ENCODE measurements at places on chromosomes 16 and 17.

DNA sequence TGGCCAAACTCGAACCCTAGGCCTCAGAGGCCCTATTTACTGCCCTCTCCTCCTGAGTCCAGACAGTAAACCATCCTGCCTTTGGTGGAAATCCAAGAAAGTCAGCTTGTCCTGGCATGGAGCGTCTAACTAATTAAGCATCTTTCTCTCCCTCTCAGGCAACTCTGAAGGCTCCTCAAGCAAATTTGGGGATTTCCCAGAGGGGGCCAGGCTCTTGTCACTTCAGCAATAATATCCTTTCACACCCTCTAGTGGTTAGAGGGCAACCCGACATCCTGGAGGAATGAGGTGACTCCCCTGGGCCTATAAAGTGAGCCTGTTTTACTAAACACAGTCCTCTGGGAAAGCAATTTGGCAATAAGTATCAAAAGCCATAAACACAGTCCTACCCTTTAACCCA, 60.4 kb downstream of the NOG start:
- peak; percentile 64 for DNase-seq

DNA sequence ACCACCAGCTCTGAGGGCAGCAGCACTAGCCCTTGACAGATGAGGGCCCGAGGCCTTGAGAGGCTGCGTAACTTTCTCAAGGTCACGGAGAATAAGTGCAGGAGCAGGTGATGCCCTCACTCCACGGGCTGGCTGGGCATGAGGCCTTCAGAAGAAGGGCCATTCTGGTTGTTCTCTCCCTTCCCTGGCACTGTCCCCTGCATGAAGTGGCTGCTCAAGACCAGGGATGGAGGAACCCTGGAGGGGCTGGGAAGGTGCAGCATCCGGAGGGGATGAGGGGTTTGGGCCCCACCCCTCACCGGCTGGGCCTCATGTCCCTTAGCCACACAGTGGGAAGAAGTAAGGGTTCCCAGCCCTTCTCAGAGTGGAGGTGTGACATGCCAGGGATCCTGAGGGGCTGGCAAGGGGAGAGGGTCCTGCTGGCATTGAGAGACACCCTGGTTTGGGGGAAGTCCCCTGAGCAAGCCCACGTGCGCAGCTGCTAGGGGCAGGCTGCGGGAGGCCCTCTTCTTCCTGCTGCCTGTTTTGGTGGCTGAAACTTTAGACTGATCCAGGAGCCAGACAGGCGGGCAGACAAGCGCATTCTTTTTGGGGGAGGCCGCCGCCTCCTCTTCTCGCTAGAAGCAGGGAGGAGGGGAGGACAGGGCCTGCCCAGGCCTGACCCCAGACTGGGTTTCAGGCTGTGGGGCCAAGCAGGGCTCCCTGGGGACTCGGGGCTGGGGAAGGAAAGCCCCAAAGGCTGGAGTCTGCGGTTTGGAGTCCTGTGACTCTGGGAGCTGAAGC, 74.0 kb downstream of the N4BP1 start:
- peak; percentile 70 for DNase-seq

DNA sequence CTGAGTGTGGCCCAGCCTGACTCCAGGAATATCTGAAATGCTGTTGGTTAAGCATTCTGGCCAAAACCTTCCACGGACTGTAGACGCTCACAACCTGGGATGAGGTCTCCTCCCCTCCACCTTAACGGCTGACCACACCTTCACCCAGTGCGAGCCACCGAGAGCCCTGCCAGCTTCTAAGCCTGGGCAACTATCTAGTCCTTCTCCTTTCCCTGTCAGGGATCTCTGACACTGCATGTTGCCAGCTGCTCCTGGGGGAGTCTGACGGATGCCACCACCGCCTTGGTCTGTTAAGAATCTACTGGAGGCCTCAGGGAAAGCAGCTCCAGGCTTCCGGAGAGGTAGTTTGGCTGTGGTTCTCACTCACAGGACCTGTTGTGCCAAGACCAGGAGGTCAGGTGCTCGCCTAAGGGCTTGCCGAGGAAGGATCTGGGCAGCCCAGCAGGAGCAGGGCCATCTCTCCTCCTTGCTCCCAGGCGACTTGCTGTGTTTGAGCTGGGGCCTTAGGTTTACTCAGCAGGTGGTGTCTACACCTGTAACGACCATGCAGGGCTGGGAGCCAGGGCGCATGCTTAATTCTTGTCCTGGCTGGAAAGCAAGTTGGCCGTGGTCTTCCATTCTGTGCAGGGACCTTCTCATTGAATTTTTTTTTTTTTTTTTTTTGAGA, 111.8 kb downstream of the NTN1 start:
- DNase-seq, result no peak

GRCh38 chr16:13076878-13077277, 175.5 kb downstream of the SHISA9 start:
- DNase-seq, result no peak

GRCh38 chr16:28237754-28238357, 26.1 kb upstream of the XPO6 start:
- no peak for DNase-seq

GRCh38 chr17:5485270-5486205, at the start of gene DERL2:
DERL2 (minus strand) TSS chr17:5486178; CDS start chr17:5486161, 17 bp downstream.
- peak; percentile 57 for DNase-seq

- DNase-seq, result no peak
Measured at GRCh38 chr16:30472328-30472942, at the start of gene ITGAL. ITGAL (plus strand) TSS chr16:30472742; CDS start chr16:30472838, 96 bp downstream.

DNA sequence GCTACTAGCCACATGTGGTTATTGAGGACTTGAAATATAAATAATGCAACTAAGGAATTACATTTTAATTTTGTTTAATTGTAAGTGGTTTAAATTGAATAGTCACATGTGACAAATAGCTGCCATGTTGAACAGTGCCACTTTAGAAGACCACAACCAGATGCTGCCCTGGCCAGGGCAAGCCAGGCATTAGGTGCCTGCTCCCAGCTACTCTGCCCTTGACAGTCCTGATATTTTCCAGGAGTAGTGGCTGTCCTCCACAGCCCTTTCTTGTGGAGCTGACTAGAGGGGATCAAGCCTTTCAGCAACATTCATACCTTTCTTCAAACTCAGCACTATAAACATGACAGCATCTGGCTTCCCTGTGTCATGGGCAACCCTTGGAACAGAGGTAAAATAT, 31.0 kb downstream of the TMEM100 start:
- DNase-seq, result no peak

DNA sequence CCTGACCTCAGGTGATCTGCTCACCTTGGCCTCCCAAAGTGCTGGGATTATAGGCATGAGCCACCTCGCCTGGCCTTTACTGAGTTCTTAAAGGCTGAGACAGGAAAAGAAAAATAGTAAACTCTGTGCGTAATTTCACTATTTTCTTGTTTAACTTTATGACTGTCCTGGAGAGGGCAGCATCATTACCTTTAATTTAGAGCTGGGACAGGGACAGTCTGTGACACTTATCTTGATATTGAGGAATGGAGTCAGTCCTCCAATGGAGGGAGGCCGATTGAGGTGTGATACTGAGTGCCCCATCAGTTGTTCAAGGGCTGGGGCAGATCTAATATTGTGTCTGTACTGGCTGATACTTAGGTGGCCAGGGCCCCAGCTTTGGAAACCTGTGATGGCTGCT, 21.5 kb upstream of the SPN start:
- no peak for DNase-seq

DNA sequence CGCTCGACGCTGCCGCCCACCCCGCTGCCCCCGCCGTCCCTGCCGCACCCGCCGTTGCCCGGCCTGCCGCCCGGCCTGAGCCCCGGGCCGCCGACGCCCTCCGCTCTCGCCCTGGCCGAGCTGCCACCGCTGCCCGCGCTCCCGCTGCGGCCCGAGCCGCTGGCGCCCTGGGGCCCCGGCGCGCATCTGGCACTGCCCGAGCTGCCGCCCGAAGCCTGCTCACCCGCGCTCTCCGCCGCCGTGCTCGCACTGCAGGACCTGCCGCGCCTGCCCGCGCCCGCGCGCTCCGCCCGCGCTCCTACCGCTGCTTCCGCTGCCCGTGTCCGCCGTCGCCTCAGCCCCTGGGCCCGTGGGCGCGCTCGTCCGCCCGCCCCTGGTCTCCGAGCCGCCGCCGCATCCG, 8.4 kb upstream of the CLDN9 start:
- peak; percentile 67 for DNase-seq

DNA sequence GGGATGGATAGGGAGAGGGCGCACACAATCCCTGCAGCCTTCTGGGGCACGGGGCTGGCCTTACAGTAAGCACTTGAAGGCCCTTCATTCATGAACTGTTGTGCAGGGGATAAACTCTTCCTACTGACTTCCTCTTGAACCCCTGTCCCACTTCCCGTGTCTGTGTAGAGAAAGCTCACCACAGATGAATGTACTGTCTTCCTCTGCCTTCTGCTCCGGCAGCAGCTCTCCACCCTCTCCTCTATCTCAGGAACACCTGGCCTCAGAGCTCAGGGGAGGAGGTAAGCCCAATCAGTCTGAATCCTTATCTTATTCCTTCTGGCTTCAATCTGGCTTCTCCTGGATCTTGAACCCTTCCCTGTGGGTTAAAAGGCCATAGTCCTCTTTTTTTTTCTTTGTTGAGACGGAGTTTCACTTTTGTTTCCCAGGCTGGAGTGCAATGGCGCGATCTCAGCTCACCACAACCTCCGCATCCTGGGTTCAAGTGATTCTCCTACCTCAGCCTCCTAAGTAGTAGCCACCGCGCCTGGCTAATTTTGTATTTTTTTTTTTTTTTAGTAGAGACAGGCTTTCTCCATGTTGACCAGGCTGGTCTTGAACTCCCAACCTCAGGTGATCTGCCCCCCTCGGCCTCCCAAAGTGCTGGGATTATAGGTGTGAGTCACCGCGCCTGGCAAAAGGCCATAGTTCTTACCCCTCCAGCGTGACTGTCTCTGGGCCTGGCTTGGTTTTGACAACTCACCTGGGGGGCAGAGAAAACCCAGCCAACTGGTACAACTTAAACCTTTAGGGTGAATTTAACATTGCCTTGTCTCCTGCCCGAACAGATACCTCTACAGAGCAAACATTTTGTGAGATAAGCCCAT, 7.2 kb upstream of the SLC52A1 start:
- DNase-seq, result no peak

DNA sequence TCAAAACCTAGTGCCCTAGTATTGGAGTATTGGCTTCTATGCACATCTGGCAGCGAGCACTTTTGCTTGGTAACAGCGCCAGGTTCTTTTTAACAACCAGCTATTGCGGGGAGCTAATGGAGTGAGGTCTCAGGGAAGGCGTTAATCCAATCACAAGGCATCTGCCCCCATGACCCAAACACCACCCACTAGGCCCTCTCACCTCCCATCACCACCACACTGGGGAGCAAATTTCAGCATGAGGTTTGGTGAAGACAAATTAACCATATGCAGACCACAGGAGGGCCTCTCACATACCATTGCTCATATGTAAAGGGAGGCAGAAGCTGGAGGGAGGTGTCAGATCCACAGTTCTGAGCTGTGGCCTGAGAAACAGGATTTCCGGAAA, 893 bp upstream of the ODF4 start:
- no peak for DNase-seq

DNA sequence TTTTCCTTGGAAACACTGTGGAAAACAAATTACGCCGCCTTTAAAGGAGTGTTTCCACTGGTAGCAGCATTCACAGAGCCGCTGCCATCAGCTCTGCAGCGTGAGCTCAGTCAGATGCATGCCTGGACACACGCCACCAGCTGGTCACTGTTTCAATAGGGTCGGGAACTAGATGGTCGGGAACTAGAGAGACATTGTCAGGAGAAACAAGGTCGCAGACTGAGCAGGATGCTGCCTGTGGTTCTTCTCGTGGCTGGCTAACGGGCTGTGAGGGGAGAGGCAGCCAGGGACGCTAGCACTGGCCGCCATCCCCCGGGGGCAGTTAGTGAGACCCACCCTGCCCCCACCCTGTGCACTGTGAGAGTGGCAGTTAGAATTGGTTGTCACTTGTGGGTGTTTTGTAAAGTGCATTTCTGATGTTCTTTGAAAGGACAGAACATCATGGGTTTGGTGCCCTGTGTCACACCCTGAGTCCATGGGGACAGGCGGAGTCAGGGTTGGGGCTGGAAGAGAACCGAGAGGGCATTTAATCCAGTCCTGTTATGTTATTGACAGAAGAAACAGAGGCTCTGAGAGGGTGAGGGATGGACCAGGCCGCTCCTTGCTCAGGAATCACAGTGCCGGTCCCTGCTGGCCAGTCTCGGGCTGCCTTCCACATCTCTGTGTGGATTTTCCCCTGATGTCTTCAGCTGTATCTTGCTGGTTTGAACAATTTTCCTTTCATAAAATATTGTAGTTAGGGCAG, 86.3 kb downstream of the SPECC1 start:
- peak; percentile 57 for DNase-seq

DNA sequence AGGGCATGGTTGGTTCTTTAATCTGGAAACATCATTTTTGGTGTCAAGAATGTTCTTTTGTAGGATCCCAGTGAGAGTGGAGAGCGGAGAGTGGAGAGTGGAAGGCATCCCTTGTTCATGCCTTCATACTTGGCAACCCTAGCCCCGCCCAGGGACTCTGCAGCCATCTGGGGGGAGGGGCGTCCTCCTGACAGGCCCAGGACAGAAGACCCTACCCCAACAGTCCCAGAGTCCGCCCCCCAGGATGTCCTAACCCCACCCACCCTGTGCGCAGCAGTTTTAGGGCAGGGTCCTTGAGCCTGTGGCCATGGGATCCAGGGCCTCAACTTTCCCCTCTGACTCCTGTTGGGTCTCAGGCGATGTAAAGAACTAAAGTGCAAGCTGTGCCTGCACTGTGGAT, 4.5 kb downstream of the SLC26A11 start:
- no peak for DNase-seq

GRCh38 chr16:27708651-27709050, 158.7 kb downstream of the KATNIP start:
- no peak for DNase-seq

- DNase-seq, result no peak
Measured at GRCh38 chr17:74532115-74532514, 840 bp upstream of the CD300LB start.

GRCh38 chr17:48722201-48722907, at the start of gene PRAC1:
PRAC1 (minus strand) TSS chr17:48722518; CDS start chr17:48722392, 126 bp downstream.
- no peak for DNase-seq

DNA sequence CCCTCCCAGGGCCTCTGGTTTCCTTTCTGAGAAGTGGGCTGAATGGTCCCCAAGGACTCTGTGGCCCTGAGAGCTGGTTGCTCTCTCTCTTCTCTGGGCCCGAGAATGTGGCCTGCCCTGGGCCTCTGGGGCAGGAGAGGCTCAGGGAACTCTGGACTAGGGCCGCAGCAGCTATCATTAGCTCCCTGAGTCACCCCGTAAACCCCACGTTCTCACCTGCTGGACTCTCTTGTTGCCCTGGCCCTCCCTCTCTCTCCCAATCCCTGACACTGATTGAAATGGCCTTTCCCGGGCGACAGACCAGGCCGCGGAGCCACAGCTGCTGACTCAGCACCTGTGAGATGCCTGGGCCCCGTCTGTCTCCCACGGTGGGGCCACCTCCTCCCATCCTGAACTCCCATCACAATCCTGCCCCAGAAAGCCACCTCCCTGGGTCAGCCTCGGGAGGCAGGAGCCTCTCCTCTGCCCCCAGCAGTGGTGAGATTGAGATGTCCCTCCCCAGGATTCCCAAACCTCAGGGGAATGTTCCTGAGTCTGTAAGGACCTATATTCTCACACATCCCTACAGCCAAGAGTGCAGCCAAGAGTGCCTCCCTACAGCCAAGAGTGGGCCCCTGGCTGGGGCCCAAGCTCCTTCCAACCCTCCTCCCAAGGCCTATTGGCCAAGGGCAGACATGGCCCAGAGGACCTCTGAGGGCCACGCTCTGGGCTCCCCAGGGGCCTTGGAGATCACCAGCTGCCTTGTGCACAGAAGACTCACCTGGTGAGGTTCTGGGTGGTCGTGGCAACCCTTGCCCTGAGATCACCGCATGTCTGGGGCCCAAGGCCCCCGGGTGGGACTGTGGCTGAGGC, 470 bp downstream of the TRPV3 start:
- no peak for DNase-seq

Data from GM23248 (cell line).